ENCODE measurements at places on chromosomes 13 and 19. TPM values are rescaled to one million over a fixed set of nuclear protein-coding genes. Genes with fewer than 3 reads are reported as not detected.

Gene NR2F6
- 10.2 TPM for total RNA-seq

Gene KLK2
- total RNA-seq: not detected

Gene SIGLEC5
- not detected for total RNA-seq

Gene COX7A1
- not detected for total RNA-seq

Gene BCAM
- not detected for total RNA-seq

Gene OR10H1
- total RNA-seq: not detected

Gene PSG2
- not detected for total RNA-seq

Gene PRODH2
- total RNA-seq: not detected

Gene CELF5
- total RNA-seq: 0.14 TPM

Gene PTH2
- total RNA-seq: not detected

Gene IZUMO4
- 14.2 TPM for total RNA-seq

Gene ZNF616
- total RNA-seq: 11.6 TPM
